Sigmoid colon (tissue), 7 donors: ENCODE measurements at places on chromosomes 16 and 17. TPM values are rescaled to one million over a fixed set of nuclear protein-coding genes. Genes with fewer than 3 reads are reported as not detected.

GRCh38 chr17:40061609-40062038, 1.1 kb upstream of the THRA start:
- no peaks in the 10 kb centered on the region for H3K36me3 ChIP-seq
- H3K4me3 ChIP-seq = no peak overlapping the region
- no peak for DNase-seq
- peak overlapping the region; percentile 99 for H3K27ac ChIP-seq
- H3K27me3 ChIP-seq = no peaks in the 10 kb centered on the region

DNA sequence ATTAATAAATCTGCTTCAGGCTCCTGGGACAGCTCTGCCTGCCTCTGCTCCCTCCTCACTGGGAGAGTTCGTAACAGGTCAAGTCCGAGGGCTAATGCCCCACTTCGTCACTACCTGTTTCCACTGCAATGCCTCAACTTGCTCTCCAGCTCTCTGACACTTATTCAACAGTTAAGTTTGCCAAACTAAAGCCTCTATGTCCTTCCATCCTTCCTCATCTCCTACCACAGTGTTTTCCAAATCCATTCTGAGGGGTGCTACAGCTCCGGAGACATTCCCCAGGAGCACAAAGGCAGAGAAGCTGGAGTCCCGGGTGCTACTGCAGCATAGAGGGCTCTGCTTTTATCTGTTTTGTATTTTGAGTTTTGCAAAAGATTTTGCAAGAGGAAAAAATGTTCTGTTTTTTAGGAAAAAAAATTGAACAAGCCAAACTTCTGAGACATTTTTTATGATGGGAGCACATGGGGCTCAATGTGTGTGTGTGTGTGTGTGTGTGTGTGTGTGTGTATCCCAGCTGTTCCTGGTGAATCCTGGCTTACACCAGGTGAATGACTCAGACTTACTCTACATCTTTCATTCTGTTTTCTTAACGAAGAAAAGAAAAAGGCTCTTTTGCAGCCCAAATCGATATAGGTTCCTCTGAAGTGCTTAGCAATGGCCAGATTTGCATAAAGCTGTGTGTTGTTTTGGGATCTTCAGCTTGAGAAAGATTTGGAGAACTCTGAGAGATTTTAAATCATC, 46.1 kb upstream of the MYOCD start:
- H3K4me1 ChIP-seq = peaks cover 4% of the 10 kb centered on the region
- H3K36me3 ChIP-seq = no peaks in the 10 kb centered on the region
- no peak overlapping the region for H3K4me3 ChIP-seq
- H3K27ac ChIP-seq = no peak overlapping the region
- no peaks in the 10 kb centered on the region for H3K27me3 ChIP-seq

- H3K4me3 ChIP-seq = no peak overlapping the region
- DNase-seq = no peak
- no peaks in the 10 kb centered on the region for H3K36me3 ChIP-seq
- H3K27me3 ChIP-seq = no peaks in the 10 kb centered on the region
- peak overlapping the region; percentile 47 for H3K27ac ChIP-seq
These were observed 24.7 kb upstream of the KRT20 start for GRCh38 chr17:40909755-40910154.

GRCh38 chr16:90023078-90023447, 3.8 kb upstream of the DBNDD1 start:
- H3K27ac ChIP-seq = peak overlapping the region; percentile 73
- no peaks in the 10 kb centered on the region for H3K36me3 ChIP-seq
- peaks cover 25% of the 10 kb centered on the region for H3K4me1 ChIP-seq
- DNase-seq = no peak
- peaks cover 6% of the 10 kb centered on the region for H3K27me3 ChIP-seq

Gene RSKR
- 2.5 TPM for total RNA-seq

Gene FOXF1
- total RNA-seq = 74.2 TPM

Gene RAB11FIP4
- 0.68 TPM for total RNA-seq

Gene HOXB1
- total RNA-seq = 0.27 TPM

Gene CCDC154
- not detected for total RNA-seq

Gene TMED6
- not detected for total RNA-seq

Gene PRSS53
- total RNA-seq = 2.6 TPM

Gene SNX20
- total RNA-seq = 1.9 TPM
